ENCODE measurements at places on chromosomes 13 and 19.

GRCh38 chr19:30648866-30649862 lies 277.0 kb downstream of the ZNF536 start:
- no peak for DNase-seq

GRCh38 chr13:110294146-110294545 lies 12.8 kb downstream of the COL4A1 start:
- no peak for DNase-seq

GRCh38 chr19:39692166-39692565 lies 12.1 kb upstream of the LGALS14 start:
- DNase-seq: no peak

- no peak for DNase-seq
These were observed 150.9 kb downstream of the PDS5B start for GRCh38 chr13:32737111-32737571.

DNA sequence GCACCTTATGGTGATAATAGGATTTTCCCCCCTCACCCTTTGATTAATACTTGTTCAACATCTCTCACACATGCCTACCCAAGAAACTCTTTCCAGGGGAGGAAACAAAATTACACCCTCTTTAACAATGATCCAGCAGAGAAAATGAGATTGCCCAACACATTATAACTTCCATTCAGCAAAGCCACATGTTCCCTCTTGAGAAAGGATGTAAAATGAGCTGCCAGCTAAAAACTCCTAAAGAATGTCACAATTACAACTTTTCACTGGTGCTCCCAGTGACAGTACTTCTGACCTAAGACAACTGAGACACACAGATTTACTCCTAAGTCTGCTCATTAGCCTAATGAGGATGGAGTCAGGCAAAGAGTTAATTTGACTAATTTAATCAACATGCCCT lies 621.4 kb downstream of the DIAPH3 start:
- no peak for DNase-seq

DNA sequence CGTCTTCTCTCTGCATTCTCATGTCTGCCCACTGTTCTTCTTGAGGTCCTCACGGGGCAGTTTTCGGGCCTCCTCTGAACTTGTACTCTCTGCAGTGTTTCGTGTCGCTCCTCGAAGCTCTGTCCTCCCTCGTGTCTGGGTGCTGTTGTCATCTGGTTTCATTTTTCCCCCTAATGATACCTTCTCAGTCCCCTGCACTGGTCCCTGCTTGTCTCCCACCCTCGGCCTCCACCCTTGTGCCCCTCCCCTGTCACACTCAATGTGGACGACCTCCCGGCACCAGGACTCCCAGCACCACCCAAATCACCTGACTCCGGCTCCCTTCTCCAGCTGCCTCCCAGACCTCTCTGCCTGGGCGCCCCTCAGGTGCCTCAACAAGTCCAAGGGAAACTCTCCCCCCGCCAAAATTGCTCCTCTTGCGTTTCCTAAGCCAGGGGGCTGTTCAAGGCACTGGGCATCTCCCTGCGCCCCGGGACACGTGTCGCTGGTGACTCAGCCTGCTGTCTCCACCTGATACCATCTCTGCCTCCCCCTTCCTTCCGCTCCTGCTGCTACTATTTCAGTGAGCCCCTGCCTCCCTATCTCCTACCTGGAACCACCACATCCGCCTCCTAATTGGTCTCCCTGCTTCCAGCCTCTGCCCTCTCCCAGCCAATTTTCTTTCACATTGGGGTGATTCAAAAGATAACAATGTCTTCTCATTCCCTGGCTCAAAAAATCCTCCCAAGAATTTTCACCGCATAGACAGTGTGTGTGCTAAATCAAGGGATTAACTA lies 49.5 kb downstream of the RFX2 start:
- no peak for DNase-seq

- DNase-seq: peak; percentile 79
These were observed 12.1 kb upstream of the ZSCAN1 start for GRCh38 chr19:58021541-58022282.

- DNase-seq: peak; percentile 89
These were observed 758 bp upstream of the CACNG7 start for GRCh38 chr19:53908106-53908934.

DNA sequence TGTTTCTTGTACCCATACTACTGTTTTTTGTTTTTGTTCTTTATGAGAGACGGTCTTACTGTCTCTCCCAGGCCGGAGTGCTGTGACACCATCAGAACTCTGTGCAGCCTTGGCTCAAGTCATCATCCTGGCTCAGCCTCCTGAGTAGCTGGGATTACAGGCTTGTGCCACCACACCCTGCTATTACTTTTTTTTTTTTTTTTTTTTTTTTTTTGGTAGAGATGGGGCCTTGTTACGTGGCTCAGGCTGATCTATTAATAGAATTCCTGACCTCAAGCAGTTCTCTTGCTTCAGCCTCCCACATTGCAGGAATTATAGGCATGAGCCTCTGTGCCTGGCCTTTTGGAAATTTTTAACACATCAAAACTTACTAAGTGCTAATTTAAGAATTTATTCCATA lies 2.9 kb upstream of the ZNF304 start:
- no peak for DNase-seq

- DNase-seq: no peak
These were observed 4.8 kb upstream of the ATF5 start for GRCh38 chr19:49924004-49924880.

DNA sequence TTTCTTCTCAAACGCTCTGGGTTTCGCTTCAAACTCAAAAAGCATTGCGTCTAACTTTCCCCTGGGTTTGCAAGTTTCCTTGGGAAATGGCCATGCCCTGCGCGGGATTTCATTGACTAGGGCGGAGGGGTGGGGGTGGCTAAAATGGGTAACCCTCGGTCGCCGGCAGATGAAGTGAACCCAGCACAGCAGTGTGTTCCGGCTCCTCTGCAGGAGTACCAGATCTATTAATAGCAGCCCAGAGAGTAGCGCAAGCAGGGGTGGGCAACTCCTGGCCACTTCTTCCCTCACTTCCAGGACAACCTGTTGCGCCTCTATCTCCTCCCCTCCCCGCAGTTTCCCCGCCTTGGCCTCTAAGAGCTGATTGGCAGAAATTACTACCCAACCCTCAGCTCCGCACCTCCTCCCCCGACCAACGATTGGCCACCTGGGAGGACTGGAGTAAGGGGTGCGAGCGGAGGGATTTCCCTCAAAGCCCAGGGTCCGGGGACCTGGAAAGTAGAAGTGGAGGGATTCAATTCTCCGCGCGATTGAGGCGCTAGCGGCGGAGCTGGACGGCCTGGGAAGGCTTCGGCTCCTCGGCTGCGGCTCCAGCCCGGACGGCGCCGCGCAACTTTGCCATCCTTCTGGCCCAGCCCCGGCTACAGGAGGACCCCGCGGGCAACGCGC lies at the start of gene FREM2:
FREM2 (plus strand) TSS at position 501 of the 669 bp plus-strand sequence. CDS start 268 bp downstream, outside the sequence.
- DNase-seq: no peak

DNA sequence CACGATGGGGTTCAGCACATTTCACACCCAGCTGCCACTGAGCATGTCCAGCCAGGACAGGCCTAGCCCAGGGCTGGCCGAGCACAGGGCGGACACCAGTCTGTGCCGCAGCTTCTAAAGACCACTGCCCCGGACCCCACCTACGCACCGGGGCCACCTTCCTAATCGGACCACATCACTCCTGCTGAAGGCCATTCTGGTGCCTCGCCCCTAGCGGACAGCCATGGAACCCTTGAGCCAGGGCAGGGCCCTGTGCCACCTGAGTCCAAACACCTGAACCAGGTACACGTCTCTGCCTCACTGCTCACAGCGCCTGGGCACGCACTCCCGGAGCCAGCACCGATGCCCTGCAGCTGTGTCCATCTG lies 8.4 kb upstream of the C13orf46 start:
- no peak for DNase-seq

- no peak for DNase-seq
These were observed 38.2 kb upstream of the TUBGCP3 start for GRCh38 chr13:112626124-112626523.

GRCh38 chr19:10270180-10270615 lies 722 bp upstream of the ICAM1 start:
- no peak for DNase-seq

- DNase-seq: no peak
These were observed 151.6 kb downstream of the GPC6 start for GRCh38 chr13:93378184-93378583.

DNA sequence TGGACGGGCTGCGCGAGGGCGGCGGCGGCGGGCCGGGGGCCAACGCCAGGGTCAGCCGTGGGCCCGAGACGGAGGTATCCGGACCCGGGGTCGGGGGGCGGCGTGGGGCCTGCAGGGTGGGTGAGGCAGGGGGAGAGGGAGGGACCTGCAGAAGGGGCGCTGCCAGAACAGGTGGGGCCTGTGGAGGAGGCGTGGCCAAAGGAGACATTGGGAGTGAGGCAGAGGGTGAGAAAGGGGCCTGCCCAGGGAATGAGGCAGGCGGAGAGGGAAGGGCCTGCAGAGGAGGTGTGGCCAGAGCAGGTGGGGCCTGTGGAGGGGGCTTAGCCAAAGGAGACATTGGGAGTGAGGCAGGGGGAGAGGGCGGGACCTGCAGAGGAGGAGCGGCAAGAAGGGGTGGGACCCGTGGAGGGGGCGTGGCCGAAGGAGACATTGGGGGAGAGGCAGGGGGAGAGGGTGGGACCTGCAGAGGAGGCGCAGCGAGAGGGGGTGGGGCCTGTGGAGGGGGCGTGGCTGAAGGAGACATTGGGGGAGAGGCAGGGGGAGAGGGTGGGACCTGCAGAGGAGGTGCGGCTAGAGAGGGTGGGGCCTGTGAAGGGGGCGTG lies 4.2 kb downstream of the PRR36 start:
- no peak for DNase-seq

GRCh38 chr13:20435616-20436368 lies 89.9 kb downstream of the CRYL1 start:
- no peak for DNase-seq

GRCh38 chr19:54739587-54740497 lies 1.5 kb downstream of the KIR2DL3 start:
- no peak for DNase-seq

DNA sequence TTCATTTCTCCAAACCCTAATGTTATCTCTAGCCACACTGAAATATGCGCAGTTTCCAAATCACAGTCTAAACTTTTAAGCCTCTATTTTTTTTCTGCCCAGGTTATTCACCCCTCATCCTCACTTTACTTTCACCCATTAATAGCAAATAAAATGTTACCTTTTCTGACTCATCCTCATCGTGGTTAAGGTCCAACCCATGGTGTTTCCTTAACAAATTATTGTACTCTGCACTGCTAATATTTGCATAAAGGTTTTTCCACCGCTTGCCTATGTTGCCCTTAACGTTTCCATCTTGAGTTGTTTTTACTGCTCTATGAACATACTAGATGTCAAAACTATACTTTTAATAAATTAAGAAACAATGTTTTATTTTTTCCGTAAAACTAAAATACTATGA lies 780.9 kb upstream of the KLHL1 start:
- no peak for DNase-seq

GRCh38 chr13:106326751-106327150 lies 208.7 kb downstream of the EFNB2 start:
- no peak for DNase-seq

DNA sequence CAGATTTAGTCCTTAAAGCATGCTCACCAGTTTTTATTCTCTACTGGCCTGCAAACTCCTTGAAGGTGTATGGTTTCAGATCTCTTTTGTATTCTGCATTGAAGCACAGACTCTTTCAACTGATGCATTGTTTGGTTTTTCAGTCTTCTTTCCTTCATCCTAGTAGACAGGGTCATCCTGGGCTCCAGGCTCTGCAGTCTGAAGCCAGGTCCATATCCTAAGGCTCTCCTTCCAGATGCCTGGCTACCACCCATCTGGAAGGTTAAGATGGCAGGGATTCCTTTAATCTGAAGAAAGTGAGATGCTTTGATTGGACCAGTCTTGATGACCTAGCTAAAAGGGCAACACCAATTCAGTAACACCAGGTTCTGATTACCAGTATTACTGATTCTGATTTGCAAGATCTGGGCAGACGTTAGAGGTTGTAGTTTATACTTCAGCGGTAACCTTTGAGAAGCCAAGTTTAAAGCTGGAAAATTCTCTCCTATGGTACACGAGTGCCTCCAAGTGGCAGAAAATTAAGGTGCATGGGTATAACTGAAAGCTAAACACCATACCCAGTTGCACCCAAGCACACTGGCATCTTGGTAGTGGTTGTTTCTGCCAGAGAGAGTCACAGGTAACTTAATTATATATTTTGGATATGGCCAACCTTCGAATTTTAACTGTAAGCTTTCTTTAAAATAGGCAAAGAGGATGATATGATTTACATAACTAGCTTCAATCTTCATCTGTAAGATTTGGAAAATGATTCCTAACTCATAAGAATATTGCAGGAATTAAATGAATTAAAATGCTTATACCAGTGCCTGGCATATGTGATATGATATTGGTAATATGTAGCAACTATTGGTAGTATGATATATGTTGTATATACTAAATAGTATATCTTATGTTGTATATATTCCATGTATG lies 1651.9 kb upstream of the MIR17HG start:
- DNase-seq: no peak

DNA sequence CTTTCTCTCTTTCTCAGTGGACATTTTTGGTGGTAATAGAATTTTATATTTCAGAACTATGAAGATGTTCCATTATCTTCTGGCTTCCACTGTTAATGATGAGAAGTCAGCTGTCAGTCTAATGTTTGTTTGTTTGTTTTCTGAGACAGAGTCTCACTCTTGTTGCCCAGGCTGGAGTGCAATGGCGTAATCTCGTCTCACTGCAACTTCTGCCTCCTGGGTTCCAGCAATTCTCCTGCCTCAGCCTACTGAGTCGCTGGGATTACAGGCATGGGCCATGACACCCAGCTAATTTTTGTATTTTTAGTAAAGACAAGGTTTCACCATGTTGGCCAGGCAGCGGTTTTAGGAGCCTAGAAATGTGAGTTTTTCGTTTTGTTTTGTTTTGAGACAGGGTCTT lies 4.7 kb downstream of the ZNF317 start:
- no peak for DNase-seq

DNA sequence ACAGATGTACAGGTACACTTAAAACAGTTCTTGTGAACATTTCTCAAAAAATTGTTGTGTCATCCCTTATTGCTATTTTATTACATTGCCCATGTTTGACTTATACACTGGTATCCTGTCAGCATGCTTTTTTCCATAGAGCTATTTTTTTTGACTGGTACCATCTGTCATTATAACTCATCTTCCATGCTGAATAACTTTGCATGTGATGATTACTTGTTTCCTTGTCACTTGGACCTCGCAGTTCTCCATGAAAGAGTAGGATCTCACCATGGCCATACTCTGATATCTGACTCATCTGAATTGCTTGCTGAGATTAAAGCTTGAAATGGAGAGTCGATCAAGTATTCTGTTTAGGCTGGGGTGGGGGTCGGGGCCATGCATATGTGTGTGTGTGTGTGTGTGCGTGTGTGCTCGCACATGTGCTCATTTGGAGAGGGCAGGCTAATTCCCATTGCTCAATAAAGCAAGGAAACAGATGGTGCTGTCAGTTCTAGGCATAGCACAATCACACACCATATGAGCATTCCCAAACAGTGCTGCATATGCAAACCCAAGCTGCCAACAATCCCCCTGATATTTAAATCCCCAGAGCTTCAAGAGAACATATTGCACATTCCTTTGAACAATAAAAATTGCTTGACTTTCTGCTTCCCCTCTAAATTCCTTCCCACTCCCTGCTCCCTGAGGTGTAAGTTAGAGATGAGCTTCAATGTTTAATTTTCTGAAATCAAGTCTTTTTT lies 62.9 kb downstream of the NHLRC3 start:
- no peak for DNase-seq
